Trophoblast cell (in vitro differentiated cells and primary cell): ENCODE measurements at places on chromosomes 2 and 18.
A peak's percentile ranks its signal among the peaks of the same experiment; 100 is the strongest.

- no peak for DNase-seq
These were observed 23.0 kb upstream of the TNP1 start for GRCh38 chr2:216882876-216883275.

- no peak for DNase-seq
These were observed 12.3 kb downstream of the GPR55 start for GRCh38 chr2:230912724-230913123.

- no peak for DNase-seq
These were observed 71.0 kb downstream of the CWC22 start for GRCh38 chr2:179936141-179936540.

GRCh38 chr2:140580532-140581151 is 1550.2 kb downstream of the LRP1B start:
- no peak for DNase-seq

GRCh38 chr2:150997702-150998440 is 263.8 kb downstream of the RBM43 start:
- DNase-seq = no peak

- DNase-seq = no peak
These were observed 105.5 kb downstream of the FAM168B start for GRCh38 chr2:130987519-130988425.

DNA sequence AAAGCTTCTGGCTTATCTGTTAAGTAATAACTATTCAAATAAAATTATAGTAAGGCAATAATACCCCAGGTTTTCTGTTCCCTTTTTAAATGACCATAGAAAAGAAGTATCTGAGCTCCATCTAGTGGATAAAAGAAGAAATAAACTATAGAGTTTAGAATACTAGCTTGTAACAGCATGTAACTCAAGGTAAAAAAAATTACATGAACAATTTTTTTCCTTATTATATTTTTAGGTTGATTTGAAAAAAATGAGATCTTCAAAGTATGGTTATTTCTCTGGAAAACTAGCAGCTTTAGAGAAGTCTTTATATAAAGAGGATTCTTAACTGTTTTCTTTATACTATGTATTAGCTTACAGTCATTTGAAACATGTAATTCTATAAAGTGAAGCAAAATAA is 58.1 kb downstream of the NCKAP1 start:
- no peak for DNase-seq

- no peak for DNase-seq
These were observed 339.7 kb downstream of the RPRM start for GRCh38 chr2:153138651-153139375.

DNA sequence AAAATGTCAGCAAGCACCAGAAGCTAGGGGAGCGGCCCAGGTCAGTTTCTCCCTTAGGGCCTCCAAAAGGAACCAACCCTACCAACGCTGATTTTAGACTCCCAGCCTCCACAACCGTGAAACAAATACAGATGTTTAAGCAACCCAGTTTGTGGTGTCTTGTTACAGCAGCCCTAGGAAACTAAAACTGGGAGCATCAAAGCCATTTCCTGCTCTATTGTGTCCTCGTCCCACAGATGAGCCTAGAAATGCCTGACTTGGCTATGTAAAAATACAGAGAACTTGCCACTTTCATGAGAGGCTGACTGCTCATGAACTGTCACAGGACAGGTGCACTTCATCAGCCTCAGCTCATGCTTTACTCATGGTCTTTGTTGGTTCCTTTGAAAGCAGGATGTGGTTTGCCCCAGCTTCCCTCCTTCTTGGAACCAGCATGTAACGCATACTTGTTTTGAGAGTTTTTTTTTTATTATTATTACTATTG is 97.6 kb upstream of the SLC39A10 start:
- peak; percentile 22 for DNase-seq

DNA sequence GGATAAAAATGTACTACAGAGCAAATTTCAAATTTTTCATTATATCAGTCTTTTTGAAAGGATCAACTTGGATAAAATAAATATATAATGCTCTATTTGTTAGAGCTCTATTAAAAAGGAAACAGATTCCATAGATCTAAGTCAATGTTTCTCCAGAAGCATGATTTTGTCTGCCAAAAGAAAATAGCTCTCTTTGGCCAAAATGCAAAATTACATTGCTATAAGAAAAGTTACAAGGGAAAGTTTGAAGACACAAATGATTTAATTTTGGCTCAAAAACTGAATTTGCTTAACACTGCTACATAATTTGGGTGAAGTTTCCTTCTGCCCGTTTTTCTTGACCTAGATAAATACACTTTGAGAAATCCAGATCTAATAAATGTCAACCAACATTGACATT is 15.7 kb downstream of the C2orf69 start:
- no peak for DNase-seq

- DNase-seq = no peak
These were observed 20.4 kb downstream of the RAB12 start for GRCh38 chr18:8629602-8630001.

- DNase-seq = no peak
These were observed 317.9 kb downstream of the GBX2 start for GRCh38 chr2:235850289-235850688.

DNA sequence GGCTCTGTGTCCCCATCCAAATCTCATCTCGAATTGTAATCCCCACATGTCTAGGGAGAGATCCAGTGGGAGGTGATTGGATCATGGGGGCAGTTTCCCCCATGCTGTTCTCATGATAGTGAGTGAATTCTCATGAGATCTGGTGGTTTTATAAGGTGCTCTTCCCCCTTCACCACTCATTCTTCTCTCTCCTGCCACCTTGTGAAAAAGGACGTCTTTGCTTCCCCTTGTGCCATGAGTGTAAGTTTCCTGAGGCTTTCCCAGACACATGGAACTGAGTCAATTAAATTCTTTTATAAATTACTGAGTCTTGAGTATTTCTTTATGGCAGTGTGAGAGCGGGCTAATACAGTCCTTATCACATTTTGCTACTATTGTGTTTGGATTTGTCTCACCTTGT is 177.6 kb upstream of the SLC39A10 start:
- DNase-seq = no peak

GRCh38 chr2:98932164-98932563 is 3.9 kb downstream of the CRACDL start:
- no peak for DNase-seq

- no peak for DNase-seq
These were observed 134.2 kb upstream of the SPRED2 start for GRCh38 chr2:65566617-65567016.

DNA sequence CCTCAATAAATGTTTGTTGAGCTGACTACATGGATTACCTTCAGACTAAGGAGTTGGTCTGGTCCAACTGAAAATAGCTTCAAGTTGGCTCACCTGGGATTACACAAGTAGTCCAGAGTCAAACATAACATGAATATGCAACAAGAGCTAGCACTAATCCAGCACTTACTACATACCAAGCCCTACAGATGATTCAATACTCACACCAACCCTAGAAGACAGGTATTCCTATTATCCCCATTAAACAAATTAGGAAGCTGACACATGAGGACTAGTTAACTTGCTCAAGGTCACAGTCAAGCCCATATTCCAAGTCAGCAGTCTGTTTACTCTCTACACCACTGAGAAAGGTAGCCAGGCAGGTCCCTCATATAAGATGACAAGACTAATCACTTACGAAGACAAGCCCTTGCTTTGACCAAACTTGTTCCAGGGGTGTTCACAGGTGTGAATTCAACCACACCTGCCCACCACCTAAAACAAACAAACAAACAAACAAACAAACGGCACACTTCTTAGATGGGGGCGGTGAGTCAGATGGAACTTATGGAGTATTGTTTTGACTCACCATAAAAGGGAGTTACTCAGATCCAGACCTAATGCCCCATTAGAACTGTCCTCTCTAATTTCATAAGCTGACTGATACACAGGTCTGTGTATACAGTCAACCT is 29.1 kb downstream of the TMEM131 start:
- DNase-seq = peak; percentile 75

- no peak for DNase-seq
These were observed 221.8 kb downstream of the MREG start for GRCh38 chr2:215791481-215791937.
